ENCODE measurements at places on chromosomes 1 and 21. TPM values are rescaled to one million over a fixed set of nuclear protein-coding genes. Genes with fewer than 3 reads are reported as not detected.
A peak's percentile ranks its signal among the peaks of the same experiment; 100 is the strongest.

VWA5B1 gene
- 0.31 TPM for total RNA-seq

RNF207 gene
- total RNA-seq = 22.0 TPM

PFKFB2 gene
- 9.5 TPM for total RNA-seq

CHRNB2 gene
- 0.72 TPM for total RNA-seq

MRPS15 gene
- total RNA-seq = 28.3 TPM

OR2T33 gene
- total RNA-seq = not detected

CD52 gene
- not detected for total RNA-seq

NBPF10 gene
- total RNA-seq = 2.9 TPM

GRCh38 chr1:54615531-54616279 is 7.6 kb downstream of the FAM151A start:
- peak; percentile 26 for DNase-seq

- no peak for DNase-seq
Measured at GRCh38 chr1:197779921-197780320, 4.6 kb upstream of the DENND1B start.

GRCh38 chr1:30186586-30186985 is 536.8 kb downstream of the MATN1 start:
- no peak for DNase-seq

DNA sequence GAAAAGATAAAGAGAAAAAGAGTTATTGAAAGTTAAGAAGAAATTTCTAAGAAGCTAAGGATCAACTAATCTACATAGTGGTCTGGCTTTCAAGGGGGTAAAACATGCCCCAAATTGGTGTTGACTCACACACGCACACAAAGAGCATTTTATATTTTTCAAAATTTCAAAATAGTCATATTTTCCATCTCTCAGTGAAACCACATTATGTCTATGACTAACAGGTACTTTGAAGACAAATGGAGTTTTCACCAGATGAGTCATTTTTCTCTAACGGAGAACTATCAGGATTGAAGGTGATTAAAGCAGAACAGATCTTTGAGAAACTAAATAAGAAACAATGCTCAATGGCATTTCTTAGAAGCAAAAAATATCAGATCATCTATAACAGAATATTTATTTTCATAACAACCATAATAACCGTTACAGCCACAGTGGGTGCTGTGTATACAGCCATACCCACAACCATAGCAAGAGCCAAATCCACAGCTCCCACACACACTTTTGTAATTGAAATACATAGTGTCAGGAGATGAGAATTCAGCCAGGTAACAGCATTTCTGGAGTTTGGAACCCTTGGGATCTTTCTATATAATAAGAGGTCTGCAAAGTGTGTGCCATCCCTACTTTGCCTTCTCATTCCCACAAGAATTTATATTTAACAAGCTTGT is at the start of gene KRTAP21-3:
KRTAP21-3 (minus strand) TSS at position 539 of the 671 bp plus-strand sequence; CDS start at position 521, 18 bp downstream.
- no peak for DNase-seq

DNA sequence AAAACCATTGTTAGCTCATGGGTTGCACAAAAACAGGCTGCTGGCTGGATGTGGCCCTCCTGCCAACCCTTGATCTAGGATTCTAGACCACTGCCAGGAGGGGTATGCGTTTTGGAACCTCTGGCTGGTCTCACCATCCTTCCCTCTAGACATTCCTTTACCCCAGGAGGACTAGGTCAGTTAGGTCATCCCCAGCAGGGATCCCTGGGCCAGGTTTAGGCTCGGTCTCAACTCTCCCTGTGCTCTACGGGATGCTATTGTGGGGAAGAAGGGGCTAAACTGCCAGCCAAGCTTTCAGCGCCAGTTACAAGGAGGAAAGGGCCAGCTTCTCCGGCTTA is 22.7 kb downstream of the SLC2A1 start:
- DNase-seq = no peak

DNA sequence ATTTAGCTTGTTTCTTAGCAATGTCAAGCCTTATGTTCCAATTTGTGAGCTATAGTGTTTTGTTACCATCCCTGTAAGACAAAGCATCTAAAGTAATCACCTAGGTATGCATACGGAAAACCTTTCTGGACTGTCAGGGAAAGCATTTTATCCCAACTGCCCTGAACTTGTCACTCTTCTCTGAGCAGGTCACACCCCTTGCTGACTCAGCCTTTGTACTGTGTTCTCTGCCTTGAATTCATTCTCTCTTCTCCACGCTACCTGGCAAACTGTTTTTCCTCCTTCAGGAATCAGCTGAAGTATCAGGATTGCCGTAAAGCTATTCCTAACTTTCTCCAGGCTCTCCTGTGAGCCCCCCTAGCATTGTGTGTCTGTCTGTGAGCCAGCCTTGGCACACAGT is 54.2 kb downstream of the PBX1 start:
- peak; percentile 69 for DNase-seq

DNA sequence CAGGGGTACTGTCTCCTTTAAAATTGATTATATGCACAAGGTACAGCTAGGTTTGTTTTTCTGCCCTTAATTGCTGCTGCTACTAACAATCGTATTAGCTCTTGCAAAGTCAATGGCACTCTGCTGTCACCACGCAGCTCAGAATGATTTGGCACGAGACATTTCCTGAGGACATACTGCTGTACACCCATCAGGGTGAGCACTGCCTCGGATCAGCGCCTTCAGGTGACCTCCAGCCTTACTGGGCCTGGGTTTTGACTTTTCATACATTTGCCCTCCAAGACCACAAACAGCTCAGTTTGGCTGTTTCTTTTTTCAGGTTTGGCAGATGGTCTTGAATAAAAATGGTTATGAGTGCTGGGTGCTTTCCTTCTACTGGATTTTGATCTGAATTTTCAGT is 110.9 kb downstream of the NTPCR start:
- no peak for DNase-seq

DNA sequence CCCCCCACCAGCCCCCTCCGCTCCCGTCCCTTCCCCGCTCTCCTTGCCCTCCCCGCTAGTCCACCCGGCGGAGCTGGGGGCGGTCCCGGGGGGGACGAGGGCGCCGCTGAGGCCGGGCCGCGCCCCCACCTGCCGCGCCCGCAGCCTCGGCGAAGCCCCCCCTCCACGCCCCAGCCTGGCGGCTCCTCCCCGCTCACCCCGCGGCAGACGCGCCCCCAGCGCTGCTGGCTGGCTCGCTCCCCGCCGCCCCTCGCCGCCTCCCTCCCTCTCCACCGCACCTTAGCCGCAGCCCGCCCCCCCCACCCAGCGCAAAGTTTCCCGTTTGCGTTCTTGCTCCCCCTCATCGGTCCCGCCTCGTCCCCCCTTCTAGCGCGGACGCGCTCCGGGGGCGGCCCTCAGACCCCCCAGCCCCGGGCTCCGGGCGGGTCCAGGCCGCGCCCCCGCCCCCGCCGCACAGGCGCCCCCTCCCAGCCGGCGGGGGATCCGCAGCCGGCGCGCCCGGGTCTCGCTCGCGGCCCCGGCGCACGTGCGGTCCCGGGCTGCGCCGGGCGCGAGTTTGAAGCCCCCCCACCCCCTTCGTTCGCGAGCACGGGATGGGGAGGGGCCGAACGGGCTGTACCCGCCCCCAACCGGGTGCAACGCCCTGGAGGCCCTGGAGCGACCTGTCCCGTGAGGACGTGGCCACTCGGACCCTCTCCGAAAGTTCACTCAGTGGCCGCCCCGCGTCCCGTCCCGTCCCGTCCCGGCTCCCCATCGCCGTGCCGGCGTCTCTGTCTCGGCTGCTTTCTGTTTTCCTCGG is 623 bp downstream of the PTPRF start:
- peak; percentile 58 for DNase-seq

DNA sequence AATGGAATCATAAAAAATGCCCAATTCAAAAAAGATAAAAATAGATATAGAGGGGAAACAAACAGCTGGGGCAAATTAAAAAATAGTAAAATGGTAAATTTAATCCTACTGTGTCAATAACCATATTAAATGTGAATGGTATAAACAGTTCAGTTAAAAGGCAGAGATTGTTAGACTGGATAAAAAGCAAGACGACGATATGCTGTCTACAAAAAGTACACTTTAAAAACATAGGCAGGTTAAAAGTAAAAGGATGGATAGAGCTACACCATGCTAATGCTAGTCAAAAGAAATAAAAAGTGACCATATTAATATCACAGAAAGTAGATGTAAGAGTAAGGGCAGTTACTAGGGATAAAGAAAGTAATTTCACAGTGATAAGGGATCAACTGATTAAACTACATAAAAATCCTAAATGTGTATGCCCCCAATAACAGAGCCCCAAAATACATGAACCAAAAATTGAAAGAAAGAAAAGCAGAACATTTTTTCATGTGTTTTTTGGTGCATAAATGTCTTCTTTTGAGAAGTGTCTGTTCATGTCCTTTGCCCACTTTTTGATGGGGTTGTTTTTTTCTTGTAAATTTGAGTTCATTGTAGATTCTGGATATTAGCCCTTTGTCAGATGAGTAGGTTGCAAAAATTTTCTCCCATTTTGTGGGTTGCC is 27.4 kb downstream of the MORN1 start:
- DNase-seq = no peak

- DNase-seq = no peak
Measured at GRCh38 chr1:240136402-240136801, 44.7 kb downstream of the FMN2 start.

DNA sequence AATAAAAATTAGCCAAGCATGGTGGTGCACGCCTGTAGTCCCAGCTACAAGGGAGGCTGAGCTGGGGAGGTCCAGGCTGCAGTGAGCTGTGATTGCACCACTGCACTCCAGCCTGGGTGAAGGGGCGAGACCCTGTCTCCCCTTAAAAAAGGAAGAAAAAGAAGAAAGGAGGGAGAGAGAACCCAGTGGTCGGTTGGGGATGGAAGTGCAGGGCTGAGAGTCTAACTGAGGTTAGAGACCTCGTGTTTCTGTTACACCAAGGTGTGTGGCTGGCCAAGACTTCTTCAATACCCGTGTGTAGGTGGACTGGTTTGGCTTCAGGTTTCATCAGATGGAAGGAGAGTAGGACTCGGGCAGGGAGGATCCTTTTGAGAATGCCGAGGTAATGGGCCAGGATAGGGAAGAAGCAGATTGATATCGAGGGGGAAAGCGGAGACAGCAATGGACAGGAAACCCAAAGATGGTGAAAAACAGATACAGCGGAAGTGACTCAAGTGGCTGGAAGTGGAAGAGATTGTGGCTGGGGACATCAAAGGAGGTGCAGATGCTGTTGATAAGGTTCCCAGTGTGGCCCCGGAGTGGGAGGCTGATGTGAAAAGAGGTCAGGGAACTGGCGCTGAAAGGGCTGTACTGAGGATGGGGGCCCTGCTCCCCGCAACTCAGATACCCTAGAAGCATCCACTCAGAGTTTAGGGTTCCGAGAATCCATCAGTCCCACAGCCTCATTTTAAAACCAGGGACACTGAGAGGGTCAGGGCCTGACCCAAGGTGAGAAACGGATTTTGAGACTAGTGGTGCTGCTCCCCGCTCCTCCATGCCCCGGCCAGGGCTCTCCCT is 681 bp upstream of the UBXN10 start:
- DNase-seq = no peak

GRCh38 chr1:18109756-18110597 is 2.4 kb downstream of the IGSF21 start:
- no peak for DNase-seq

GRCh38 chr1:63618011-63618410 is 24.8 kb downstream of the PGM1 start:
- DNase-seq = no peak

- no peak for DNase-seq
Measured at GRCh38 chr1:59089036-59089798, 207.7 kb upstream of the FGGY start.

DNA sequence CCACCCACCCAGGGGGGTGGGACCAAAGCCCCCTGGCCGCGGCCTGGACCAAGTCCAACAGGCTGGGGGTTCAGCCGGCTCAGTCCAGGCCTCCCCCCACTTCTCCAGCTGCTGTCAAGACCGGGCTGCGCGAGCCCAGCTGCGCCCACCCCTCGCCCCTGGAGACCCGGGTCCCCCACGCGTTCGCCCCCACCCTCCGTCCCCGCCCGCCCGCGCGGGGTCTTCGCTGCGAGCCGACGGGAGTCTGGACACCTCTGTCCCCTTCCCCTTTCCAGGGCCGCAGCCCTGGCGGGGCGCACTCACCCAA is 253 bp downstream of the RAP1GAP start:
- DNase-seq = no peak
